ENCODE measurements at places on chromosomes 2 and 18. TPM values are rescaled to one million over a fixed set of nuclear protein-coding genes. Genes with fewer than 3 reads are reported as not detected.

KLHL41 gene
- not detected for total RNA-seq

DNAH7 gene
- total RNA-seq, result 10.0 TPM

CFAP65 gene
- 3.5 TPM for total RNA-seq

XDH gene
- not detected for total RNA-seq

MTX2 gene
- total RNA-seq, result 32.0 TPM

- no peak within 1 kb of the TSS for H3K27ac ChIP-seq
- H3K4me3 ChIP-seq, result no peak within 1 kb of the TSS
- H3K4me1 ChIP-seq, result peaks cover 12% of the 10 kb centered on the region
- no peaks in the 10 kb centered on the region for H3K36me3 ChIP-seq
- peak; percentile 63 for DNase-seq
Observed at GRCh38 chr2:104853534-104854497, at the start of gene POU3F3. TSS of gene POU3F3 (plus strand) at chr2:104854115. CDS start at chr2:104855511, 1,396 bp downstream.

ADAM23 gene
- total RNA-seq, result 11.9 TPM

RFX8 gene
- 1.4 TPM for total RNA-seq

DNA sequence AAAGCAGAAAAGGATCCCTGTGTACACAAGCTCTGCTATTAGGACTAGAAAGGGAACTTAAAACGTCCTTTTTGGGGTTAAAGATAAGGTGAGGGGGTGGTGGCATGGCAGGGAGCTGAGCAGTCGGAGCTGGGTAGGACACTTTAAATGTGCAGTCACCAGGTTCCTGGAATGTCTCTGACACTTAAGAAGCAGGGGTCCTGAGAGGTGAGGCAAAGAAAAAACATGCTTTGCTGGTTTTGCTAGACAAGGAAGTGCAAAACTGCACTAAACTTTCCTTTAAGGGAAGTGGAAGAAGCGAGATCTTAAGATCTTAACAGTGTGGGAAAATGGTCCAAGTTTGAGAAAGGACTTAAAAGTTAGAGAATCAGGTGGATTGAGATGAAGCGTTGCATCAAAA lies 99.5 kb upstream of the MAP3K20 start:
- H3K27me3 ChIP-seq, result no peaks in the 10 kb centered on the region
- no peak overlapping the region for H3K4me3 ChIP-seq
- no peak for DNase-seq
- no peak overlapping the region for H3K27ac ChIP-seq

GULP1 gene
- 14.3 TPM for total RNA-seq

GRCh38 chr2:222179592-222179991 lies 119.2 kb downstream of the PAX3 start:
- no peaks in the 10 kb centered on the region for H3K4me1 ChIP-seq
- no peaks in the 10 kb centered on the region for H3K27me3 ChIP-seq
- H3K27ac ChIP-seq, result no peak overlapping the region
- no peaks in the 10 kb centered on the region for H3K36me3 ChIP-seq
- DNase-seq, result no peak

GRCh38 chr2:44529448-44529847 lies 167.7 kb downstream of the CAMKMT start:
- H3K36me3 ChIP-seq, result no peaks in the 10 kb centered on the region
- no peak overlapping the region for H3K27ac ChIP-seq
- H3K4me3 ChIP-seq, result no peak overlapping the region
- H3K27me3 ChIP-seq, result no peaks in the 10 kb centered on the region
- no peak for DNase-seq

TEKT4 gene
- 0.55 TPM for total RNA-seq

DNA sequence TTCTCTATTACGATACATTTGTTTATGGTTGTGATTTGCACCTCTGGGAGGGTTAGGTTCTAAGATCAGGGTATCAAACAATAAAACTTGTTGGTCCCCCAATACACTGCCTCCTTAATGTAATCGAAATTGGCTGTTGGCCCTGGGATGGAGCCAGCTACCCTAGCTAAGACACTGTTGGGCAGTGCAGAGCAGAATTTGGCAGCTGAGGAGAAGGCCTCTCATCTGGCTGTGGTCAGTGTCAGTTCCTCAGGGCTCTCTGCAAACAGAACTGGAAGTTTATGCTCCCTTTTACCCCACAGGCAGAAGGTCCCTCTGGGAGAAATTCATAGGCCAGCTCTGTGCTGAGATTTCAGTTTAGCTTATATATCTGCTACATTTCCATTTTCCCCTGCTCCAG lies 8.6 kb upstream of the HAAO start:
- no peak overlapping the region for H3K4me3 ChIP-seq
- DNase-seq, result no peak
- no peaks in the 10 kb centered on the region for H3K36me3 ChIP-seq
- no peaks in the 10 kb centered on the region for H3K27me3 ChIP-seq
- H3K27ac ChIP-seq, result no peak overlapping the region

INHA gene
- not detected for total RNA-seq

GRCh38 chr18:30139631-30140287 lies 902.8 kb downstream of the DSC3 start:
- DNase-seq, result no peak
- H3K36me3 ChIP-seq, result no peaks in the 10 kb centered on the region

- DNase-seq, result no peak
- no peak overlapping the region for H3K27ac ChIP-seq
- H3K36me3 ChIP-seq, result no peaks in the 10 kb centered on the region
- H3K4me1 ChIP-seq, result no peaks in the 10 kb centered on the region
Observed at GRCh38 chr2:182728014-182728413, 12.0 kb downstream of the DNAJC10 start.

- no peaks in the 10 kb centered on the region for H3K36me3 ChIP-seq
- H3K27ac ChIP-seq, result no peak overlapping the region
- no peak overlapping the region for H3K4me3 ChIP-seq
- no peaks in the 10 kb centered on the region for H3K4me1 ChIP-seq
- H3K27me3 ChIP-seq, result no peaks in the 10 kb centered on the region
- no peak for DNase-seq
Observed at GRCh38 chr2:233163486-233164103, 87.9 kb upstream of the ATG16L1 start.

- H3K4me3 ChIP-seq, result no peak overlapping the region
- DNase-seq, result no peak
- no peaks in the 10 kb centered on the region for H3K36me3 ChIP-seq
Observed at GRCh38 chr2:71689968-71690834, 236.8 kb downstream of the DYSF start.

GRCh38 chr2:180057706-180058412 lies 50.8 kb upstream of the CWC22 start:
- no peak for DNase-seq
- no peak overlapping the region for H3K27ac ChIP-seq
- H3K4me3 ChIP-seq, result no peak overlapping the region
- H3K27me3 ChIP-seq, result no peaks in the 10 kb centered on the region
- H3K36me3 ChIP-seq, result no peaks in the 10 kb centered on the region

DNA sequence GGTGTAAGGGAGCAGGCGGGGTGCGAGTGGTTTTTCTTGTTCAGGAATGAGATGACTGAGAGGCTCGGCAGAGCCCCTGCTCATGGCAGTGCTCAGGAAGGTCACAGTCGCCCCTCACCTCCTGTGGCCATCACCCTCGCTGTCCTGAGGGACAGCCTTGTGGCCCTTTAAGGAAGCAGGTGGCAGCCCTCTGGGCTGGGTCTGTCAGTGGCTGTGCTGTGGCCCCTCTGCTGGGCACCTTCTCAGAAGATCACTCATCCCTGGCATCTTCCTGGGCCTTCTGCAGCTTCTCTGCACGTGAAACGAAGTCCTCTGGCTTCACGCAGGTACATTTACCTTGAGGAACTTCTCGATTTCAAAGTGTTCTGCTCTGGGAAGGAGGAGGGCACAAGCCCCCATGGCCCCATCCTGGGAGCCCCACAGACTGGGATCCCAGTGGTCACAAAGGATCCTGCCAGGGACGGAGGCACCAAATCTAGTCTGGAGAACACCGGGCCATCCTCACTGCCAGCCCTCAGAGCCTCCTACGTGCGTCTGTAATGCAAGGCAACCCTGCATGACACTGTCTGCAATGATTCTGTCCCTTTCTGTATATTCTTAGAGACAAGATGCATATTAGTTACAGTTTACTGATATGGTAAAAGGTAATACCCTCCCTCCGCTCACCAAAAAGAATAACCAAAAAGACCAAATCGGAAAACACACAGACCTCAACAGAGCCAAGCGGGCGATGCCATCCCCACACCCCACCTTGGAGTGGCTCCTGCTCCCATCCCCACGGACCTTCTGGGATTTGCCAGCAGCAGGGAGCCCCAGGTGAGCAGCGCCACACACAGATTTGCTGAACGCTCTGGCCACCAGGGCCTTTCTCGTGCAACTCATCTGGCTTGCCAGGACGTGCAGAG lies 25.9 kb upstream of the FAHD2A start:
- H3K4me3 ChIP-seq, result no peak overlapping the region
- H3K27ac ChIP-seq, result no peak overlapping the region
- no peaks in the 10 kb centered on the region for H3K36me3 ChIP-seq
- H3K27me3 ChIP-seq, result no peaks in the 10 kb centered on the region

POTEJ gene
- 0.21 TPM for total RNA-seq
